T-cell (primary cell): ENCODE measurements at places on chromosomes 13 and 19.

DNA sequence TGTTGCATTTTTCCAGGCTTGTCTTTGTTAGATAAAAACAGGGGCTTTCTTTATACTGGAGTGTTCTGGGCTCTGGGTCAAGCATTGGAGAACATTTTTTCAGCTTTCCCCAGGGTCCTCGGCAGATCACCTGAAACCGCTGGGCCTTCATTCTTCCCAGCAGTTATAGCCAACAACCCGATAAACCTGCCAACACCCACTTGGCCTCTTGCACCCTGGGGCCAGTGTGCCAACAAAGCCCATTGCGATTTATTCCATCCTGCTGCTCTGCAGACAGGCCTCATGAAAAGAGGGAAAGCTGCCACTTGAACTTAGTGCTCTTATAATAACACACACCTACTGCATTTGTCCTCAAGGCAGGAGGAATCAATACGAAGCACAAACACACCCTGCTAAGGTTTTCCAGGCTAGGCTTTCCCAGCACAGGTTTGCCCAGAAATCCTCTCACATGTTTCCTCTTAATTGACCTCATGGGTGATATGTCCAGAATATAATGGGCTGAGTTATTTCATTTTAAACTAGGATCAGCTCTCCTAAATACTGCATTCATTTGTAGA lies 669.3 kb downstream of the LIG4 start:
- H3K36me3 ChIP-seq, result no peaks in the 10 kb centered on the region
- no peak for DNase-seq
- no peaks in the 10 kb centered on the region for H3K27me3 ChIP-seq

DNA sequence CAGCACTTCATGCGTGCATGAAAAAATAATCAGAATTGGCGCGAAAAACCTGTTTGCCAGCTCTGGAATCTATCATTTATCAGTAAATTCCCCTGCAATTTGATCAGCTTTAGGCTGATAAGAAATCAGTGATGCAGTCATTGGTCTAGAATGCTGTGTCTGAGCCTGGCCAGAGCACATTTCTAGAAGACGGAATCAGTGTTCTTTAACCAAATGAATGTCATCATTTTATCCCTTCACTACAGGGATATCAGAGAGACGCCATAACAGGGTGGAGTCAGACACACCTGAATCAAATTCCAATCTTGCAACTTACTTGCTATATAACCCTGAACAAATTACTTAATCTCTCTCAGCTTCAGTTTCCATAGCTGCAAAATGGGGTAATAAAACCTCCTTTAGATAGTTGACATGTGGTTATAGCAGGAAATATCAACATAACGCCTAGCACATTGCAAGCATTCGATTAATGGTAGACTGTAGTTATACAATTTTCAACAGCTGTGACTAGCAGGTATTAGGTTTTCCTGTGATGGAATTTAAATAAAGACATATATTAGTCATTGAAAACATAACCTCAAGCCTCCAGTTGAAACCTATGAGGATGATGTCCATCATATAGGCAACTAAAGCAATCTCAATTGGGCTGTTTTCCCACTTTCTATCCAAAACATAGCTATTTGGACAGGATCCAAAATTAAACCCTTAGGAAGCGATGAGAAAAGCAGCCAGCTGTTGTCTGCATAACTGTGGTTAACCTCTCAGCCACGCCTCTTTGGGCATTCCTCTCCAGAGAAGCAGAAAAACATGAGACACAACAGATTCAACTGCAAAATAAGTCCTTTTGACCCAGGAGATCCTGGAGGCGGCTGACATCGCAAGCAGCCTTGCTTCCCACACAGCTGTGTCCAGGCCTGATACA lies 51.6 kb upstream of the UBL3 start:
- peak overlapping the region; percentile 38 for H3K4me3 ChIP-seq
- no peaks in the 10 kb centered on the region for H3K36me3 ChIP-seq
- peak overlapping the region; percentile 72 for H3K27ac ChIP-seq
- peak; percentile 11 for DNase-seq

- no peaks in the 10 kb centered on the region for H3K36me3 ChIP-seq
- peaks cover 14% of the 10 kb centered on the region for H3K27me3 ChIP-seq
- no peaks in the 10 kb centered on the region for H3K4me1 ChIP-seq
- no peak overlapping the region for H3K27ac ChIP-seq
- H3K4me3 ChIP-seq, result no peak overlapping the region
Measured at GRCh38 chr19:29290853-29291252, 77.9 kb upstream of the UQCRFS1 start.

GRCh38 chr19:15249528-15249874 lies 17.3 kb upstream of the EPHX3 start:
- H3K27me3 ChIP-seq, result no peaks in the 10 kb centered on the region
- no peak overlapping the region for H3K4me3 ChIP-seq
- H3K4me1 ChIP-seq, result peaks cover 3% of the 10 kb centered on the region
- H3K27ac ChIP-seq, result no peak overlapping the region
- peaks cover 46% of the 10 kb centered on the region for H3K36me3 ChIP-seq

GRCh38 chr19:16295057-16295456 lies 29.6 kb upstream of the KLF2 start:
- no peaks in the 10 kb centered on the region for H3K27me3 ChIP-seq
- H3K36me3 ChIP-seq, result no peaks in the 10 kb centered on the region
- no peak for DNase-seq
- no peak overlapping the region for H3K27ac ChIP-seq

GRCh38 chr19:46661735-46662592 lies 982 bp upstream of the DACT3 start:
- H3K4me1 ChIP-seq, result peaks cover 15% of the 10 kb centered on the region
- peaks cover 37% of the 10 kb centered on the region for H3K27me3 ChIP-seq
- peak; percentile 65 for DNase-seq
- H3K4me3 ChIP-seq, result peak overlapping the region; percentile 77
- peak overlapping the region; percentile 44 for H3K27ac ChIP-seq
